ENCODE measurements at places on chromosomes 3 and 15.

DNA sequence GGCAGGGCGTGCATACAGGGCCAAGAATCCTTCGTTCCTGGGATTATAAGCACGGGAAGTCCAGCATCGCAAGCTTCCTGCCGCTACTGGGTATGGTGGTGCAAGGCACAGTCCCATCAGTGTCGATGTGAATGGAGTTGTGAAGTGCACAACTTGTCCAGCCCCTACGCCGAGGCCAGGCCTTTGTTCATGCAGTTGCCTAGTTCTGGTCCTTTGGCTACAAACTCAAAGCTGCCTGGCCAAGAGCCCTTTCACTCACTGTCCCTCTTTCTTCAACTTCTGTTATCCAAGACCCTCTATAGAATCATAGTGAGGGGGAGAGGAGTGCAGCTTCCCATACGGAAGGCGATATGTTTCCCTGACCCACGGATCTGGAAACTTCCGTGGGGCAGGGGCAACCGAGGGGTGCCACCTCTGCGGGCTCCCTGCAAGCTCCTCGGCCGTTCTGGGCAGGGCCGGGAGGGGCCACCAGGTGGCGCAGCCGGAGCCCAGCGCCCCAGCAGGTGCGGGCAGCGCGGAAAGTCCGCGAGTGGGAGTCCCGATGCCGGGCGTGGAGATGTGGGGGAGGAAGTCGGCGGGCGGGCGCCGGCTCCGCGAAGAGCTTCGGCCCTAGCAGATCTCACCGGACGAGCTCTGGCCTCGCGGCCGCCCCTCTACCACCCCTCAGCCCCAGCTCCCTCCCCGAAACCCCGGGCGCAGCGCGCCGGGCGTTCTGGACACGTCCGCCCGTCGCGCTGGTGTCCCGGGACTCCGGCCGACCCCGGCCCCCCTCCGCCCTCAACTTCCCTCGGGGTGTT is 693 bp downstream of the RASGRP1 start:
- DNase-seq = peak; percentile 75

GRCh38 chr3:141019244-141019643 is 31.9 kb upstream of the SPSB4 start:
- DNase-seq = no peak

DNA sequence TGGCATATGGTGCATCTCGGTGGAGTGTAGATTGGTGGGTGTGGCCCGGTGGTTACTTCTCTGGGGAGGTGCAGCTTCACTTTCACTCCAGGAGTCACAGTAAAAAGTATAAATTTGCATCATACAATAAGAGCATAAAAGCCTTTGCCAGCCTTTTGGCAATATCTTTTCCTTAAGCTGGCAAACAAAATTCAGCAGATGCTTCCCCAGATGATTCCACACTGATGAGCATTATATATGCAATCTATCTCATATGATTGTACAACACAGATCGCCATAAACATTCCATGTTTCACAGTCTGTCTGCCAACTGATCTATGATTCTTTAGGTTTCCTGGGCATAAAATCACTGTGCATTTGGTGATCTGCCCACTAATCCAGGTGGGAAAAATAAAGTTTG is 120.2 kb upstream of the ALCAM start:
- DNase-seq = no peak

DNA sequence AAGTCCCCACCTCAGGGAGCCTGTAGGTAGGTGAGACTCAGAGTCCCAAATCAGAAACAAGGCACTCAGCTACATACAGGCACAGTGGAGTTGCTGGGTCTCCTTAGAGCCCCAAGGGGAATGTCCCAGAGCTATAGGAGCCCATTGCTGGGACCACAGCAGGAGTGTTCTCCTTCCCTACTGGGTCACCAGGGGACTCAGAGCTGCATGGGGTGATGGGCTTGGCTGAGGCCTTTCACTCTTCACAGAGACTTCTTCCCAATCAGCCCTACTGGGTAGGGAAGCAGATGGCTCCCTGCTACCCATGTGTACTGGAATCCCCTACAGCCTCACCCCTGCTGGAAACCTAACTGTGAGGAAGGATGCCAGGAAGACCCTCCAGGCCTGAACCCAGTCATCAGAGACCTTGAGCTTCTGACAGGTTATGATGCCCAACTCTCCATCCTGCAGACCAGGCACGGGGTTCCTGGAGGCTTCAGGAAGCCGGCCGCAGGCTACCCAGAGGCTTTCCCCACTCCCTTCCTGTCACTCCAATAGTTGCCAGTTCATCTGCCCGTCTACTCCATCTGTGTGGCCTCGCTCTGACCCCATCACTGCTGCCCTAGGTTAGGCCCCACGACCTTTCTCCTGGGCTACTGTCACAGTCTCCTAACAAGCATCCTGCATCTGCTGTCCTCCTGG is 24.0 kb downstream of the RASGRF1 start:
- no peak for DNase-seq

GRCh38 chr3:138065949-138066348 is 49.5 kb downstream of the DZIP1L start:
- DNase-seq = no peak

DNA sequence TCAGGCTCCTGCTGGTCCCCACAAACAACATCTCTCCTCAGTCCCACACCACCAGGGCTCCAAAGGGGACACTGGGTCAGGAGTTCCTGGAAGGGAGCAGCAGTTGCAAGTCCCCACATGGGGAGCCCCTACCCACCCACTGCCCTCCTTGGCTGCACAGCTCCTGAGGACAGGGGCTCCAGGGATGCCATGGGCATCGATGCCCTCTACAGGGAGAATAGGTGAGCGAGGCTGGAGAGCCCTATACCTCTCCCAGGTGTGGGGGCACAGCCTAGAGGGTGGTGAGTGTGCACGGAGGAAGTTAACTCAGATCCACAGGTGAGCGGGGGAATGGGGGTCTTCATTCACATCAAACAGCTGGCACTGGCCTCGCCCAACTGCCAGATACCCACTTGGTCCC is 141.2 kb upstream of the LINGO1 start:
- DNase-seq = no peak

DNA sequence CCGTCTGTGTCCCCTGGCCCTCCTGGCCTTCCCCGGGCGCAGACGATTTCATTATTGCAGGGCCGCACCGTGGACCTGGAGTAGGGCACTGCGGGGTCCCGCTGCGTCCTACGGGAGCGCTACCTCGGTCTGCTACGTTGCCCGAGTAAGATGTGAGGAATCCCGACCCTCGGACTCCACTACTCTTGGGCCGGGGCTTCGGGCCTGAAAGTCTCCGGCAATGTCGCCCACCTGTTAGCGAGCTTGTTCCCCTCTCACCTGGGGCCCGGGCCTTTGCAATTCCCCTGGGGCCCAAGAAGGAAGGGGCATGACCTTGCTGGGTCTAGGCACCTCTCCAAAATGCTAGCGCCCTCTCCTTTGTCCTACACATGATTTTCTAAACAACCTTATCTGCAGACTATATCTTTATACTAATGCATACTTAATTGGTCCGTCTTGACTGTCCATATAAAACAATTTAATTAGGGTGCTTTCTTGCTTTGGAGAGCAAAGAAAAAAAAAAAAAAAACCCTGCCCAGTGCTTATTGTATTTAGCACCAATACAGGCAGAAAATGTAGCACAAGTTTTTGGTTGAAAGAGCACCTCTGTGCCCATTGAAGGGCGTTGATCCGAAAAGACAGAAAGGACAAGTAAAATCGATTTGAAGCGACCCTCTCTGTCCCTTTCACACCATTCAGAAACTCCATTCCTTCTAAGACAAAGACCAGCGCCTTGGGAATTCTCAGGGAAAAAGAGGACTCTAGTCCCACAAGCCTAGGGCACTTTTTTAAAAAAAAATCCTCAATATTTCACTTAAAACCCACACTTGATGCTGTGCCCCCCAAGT is 7.0 kb upstream of the NR2F2 start:
- DNase-seq = no peak
